Thoracic aorta (tissue), 2 donors: ENCODE measurements at places on chromosomes 5 and 9.

GRCh38 chr9:83765376-83765775 is 52.2 kb downstream of the GKAP1 start:
- no peak for DNase-seq

DNA sequence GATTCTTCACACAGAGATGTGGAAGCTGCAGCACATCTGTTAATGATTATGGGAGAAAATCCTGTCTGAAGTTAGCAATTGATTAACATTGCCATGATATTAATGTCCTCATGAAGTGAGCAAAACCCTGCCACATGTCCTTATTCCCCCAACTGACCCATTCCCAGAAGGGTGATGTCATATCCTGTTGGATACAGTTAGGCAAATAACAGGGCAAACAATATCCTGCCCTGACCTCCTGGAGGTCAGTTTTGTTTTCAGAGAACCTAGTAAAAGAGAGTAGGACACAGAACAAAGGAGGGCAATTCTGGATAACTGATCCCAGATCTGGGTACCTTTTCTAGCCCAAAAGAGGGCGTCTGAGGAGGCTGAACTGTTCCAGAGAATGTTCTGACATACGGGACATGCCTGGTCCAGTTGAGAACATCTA is 11.0 kb downstream of the ABLIM3 start:
- DNase-seq: no peak

GRCh38 chr5:109468288-109468676 is 58.5 kb upstream of the PJA2 start:
- DNase-seq: no peak

- DNase-seq: no peak
Observed at GRCh38 chr9:4815381-4815956, 22.7 kb downstream of the RCL1 start.

DNA sequence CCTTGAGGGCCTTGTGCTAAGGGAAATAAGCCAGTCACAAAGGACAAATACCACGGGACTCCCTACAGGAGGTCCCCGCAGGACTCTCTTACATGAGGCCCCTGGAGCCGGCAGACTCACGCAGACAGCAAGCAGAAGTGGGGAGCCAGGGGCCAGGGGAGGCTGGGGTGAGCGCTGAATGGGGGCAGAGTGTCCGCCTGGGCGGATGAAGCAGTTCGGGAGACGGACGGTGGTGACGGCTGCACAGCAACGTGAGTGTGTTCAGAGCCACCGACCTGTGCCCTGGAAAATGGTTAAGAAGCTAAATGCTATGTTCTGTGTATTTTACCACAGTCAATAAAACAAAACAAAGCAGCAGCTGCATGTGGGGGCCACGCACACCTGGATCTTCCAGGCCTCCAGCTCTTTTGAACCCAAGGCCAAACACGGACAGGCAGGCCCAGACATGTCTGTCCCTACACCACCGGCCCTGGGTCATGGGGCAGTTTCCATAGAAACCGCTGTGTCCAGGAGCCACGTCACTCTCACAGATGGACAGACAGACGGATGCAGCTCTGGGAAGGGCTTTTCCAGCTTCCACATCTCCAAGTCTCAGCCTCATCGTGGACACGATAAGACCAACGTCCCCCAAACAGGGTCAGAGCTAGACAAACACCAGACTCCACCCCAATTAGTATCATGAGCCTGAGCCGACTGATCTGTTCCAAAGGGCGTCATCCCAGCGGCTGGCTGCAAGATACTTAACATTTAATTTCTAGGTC is 103.9 kb downstream of the VAV2 start:
- no peak for DNase-seq

DNA sequence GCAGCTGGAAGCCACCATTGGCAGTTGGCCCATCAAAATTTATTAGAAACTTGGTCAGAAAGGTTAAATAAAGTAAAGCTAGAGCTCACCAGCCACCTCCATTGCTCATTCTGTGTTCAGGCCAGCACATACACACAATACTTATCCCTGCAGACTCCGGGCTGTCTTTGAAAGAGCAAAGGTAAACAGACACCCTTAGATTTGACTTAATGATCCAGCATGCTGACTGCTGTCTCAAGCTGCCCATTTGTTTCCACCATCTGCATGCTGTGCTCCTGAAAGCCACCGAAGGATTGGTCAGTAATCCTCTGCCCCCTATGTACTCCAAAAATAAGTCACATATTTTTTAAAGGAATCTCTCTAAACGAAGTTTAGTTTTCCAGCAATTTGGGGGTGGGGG is 1059.8 kb upstream of the DMAC1 start:
- DNase-seq: no peak

DNA sequence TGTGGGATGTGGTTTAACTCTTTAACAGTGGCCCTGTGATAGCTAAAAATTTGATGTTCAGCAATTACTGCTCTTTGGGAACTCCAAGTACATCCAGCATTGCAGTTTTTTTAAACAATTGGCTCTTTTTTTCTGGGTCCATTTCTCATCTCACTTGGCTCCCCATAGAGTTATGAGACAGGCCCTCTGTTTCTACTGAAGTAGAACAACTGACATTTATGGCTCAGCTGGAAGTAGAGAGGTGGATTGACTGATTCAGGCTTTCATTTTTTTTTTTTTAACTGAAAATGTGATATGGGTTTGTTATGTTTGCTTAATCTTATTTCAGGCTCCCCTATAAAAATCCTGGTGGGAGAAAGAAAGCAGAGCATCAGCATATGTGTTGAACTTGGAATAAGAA is 96.6 kb upstream of the CD180 start:
- no peak for DNase-seq

DNA sequence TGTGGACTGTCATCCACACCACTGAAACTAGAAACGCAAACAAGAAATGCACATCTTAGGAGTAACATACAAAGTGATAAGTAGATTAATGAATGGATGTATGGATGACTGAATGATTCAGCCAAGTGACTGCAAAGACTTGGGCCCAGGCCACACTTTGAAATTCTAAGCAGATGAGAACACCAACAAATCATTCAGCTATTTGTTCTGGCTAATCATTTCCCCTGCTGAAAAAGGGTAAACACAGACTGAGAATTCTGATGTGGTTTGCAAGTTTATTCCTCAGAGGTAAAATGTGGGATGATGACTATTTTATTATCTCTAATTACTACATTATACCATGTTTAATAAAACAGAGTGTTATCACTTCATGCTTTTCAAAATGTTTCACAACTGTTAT is 163.2 kb upstream of the ADAMTS16 start:
- DNase-seq: no peak

DNA sequence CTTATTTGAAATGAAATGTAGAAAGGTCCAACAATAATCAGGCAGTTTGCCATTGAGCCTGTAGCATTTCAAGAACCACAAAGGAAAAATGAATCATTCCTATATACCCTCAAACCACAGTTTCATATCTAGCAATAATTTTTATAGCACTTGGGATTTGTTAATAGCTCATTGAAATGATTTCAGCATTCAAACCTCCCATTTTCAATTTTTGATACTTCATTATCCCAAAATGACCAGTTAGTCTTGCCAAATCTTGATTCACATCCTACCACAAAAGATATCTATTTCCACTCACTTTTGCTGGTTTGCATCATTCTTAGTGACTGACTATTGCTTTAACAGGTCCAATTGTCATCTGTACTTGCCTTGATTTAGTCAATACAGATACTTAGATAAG is 790.1 kb downstream of the TLE1 start:
- no peak for DNase-seq

DNA sequence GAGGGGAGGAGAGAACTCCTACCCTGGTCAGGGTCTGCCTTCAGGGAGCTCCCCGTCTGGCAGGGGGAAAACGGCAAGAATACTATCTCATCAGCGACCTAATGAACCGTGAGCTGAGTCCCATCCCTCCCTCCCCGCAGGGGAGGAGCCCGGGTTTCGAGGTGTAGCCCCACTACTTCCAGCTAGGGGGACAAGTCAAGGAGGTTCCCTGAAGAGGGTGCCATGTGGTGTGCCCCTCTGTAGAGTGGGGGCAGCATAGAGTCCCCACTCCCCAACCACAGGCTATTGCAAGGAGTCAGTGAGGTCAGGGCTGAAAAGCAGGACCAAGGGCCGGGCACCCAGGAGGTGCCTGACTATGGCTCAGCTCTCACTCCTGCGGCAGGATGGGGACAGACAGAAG is 50.9 kb upstream of the RXRA start:
- DNase-seq: no peak

GRCh38 chr5:105773241-105773640 is 1897.5 kb downstream of the EFNA5 start:
- no peak for DNase-seq
